Activated CD4-positive, alpha-beta T cell treated with anti-CD3 and anti-CD28 coated beads, Interleukin-10, Interleukin-2, amounts not matched to agents 100 ng/mL and 50 ng/mL, durations not matched to agents 16 hours and 8 hours (primary cell): ENCODE measurements at places on chromosomes 11 and 22.
A peak's percentile ranks its signal among the peaks of the same experiment; 100 is the strongest.

- DNase-seq, result no peak
These were observed 109.6 kb downstream of the USP35 start for GRCh38 chr11:78298291-78298771.

DNA sequence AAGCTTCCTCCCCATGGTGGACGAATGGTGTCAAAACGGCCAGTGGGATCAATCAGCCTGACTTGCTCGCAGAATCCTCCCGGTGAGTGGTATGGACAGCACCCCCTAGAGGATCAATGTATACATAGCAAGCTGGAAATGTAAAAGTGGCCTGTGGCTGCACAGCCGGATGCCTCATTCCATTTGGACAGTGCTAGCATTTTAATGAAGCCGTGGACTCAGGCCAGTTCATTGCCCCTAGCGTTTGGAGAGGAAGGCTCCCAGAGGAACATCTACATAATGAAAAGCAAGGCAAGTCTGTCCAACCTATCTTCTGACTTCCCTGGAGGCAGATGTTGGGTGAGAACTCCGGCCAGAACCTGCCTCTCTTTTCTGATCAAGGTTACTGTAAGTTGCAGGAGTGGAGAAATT is 942.3 kb downstream of the NTM start:
- DNase-seq, result peak; percentile 33

DNA sequence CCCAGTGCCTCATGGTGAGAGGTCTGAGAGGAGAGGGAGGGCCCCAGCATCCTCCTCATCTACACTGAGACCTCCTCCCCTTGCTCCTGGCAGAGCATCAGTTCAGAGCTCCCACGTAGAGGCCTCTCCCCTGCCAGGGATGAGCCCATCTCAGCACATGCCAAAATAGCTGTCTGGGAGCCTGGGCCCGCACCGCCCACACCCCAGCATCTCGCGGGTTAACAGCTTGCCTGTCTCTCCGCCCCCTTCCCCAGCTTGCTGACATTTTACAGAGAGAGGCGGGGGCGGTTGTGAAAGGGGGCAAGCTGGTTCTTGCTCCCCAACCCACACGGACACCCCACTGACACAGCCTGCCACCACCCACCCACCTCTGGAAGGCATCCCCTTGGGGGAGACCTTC is 6.4 kb downstream of the DGKZ start:
- peak; percentile 48 for DNase-seq

DNA sequence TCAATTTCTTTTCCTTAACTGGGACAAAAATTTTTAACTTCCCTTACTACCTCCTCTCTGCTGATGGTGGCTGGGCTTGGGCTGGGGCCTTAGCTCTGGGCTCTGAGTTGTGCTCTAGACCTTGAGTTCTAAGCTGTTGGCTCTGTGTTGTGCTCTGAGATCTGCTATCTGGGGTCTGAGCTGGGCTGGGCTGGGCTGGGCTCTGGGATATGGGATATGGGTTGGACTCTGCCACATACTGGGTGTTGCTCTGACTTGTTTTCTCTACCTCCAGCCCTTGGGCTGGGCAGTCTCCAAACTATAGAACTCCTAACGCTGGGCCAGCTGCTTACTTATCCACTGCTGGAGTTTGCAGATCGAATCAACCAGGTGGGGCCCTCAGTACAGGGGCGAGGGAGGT is 41.9 kb downstream of the DNHD1 start:
- DNase-seq, result no peak
